ENCODE measurements at places on chromosomes 11 and 22.

- DNase-seq = no peak
Observed at GRCh38 chr22:32917577-32918354, 116.3 kb downstream of the TIMP3 start.

DNA sequence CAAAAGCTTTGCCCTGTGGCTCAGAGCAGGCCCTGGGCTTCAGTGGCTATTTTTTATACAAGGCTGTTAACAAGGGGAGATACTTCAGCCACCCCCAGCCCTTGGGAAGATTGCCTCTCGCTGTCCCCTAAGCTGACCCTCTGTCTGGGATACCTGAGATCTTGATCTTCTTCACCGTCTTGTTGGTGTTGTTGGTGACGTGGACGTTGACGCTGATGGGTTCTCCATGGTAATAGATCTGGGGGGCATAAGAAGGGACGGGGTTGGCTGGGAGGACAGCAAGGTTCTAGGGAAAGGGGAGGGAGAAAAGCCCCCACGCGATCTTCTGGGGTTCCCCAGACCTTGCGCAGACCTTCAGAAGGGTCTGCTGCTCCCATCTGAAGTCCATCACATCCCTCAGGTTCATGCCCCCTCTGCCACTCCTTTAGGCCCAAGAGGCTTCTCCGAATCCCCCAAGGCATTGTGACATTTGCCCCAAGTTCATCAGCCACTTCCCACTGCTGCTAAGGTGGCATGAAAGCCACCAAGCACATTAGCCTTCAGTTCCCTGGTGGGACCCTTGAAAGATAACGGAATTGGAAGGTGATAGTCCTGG, 36.7 kb downstream of the TPBGL start:
- DNase-seq = no peak

DNA sequence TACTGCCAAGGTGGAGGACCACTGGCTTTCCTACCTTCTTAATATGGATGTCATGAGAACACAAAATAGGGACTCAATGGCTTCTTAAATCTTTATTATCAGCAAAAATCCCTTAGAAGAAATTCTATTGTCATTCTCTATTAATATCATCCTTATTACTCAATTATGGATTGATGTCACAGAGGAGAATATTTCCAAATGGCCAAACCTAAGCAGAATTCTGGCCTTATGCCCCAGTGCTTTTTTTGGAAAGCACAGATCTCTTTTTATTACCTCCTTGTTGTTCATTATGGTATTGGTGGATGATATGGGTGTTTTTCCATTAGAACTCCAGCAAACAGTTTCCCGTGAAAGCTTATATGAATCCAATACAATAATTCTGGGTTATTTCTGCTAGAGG, 9.9 kb downstream of the CRTAM start:
- no peak for DNase-seq

GRCh38 chr11:57094181-57094935, 87.4 kb upstream of the LRRC55 start:
- no peak for DNase-seq

GRCh38 chr22:22397875-22398524, 110.5 kb downstream of the ZNF280B start:
- no peak for DNase-seq

DNA sequence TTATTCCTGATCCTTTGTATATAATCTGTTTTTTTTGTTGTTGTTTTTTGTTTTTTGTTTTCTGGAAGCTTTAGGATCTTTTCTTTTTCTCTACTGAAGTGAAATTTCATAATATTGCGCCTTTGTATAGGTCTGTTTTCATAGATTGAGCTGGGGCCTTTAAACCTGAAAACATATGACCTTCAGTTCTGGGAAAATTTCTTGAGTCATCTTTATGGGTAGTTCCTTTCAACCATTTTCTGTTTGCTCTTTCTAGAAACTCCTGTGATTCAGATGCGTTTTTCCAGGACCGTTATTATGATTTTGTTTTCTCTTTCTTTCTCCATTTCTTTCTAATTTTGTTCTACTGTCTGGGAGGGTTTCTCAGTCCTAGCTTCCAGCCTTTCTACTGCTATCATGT, 43.7 kb downstream of the BSX start:
- no peak for DNase-seq

GRCh38 chr11:2762451-2762850, 62.7 kb upstream of the KCNQ1OT1 start:
- DNase-seq = no peak

DNA sequence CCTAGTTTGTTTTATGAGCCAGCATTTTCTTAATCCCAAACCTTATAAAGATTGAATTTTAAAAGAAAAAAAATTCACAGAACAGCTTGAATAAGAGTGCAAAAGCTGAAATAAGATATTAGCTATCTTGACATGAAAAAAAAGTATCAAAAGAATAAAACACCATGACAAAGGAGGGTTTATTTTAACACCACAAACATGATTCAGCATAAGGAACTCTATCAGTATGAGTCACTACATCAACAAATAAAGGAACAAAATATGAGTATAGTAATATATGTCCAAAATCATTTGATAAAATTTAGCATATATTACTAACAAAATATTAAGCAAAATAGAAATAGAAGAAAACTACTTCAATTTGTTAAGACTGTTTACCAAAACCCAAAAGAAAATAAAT, 9.6 kb upstream of the LMO1 start:
- no peak for DNase-seq

GRCh38 chr11:75667831-75668450, 897 bp downstream of the MAP6 start:
- DNase-seq = no peak

GRCh38 chr11:111417766-111418435, 38.8 kb upstream of the POU2AF1 start:
- DNase-seq = no peak

DNA sequence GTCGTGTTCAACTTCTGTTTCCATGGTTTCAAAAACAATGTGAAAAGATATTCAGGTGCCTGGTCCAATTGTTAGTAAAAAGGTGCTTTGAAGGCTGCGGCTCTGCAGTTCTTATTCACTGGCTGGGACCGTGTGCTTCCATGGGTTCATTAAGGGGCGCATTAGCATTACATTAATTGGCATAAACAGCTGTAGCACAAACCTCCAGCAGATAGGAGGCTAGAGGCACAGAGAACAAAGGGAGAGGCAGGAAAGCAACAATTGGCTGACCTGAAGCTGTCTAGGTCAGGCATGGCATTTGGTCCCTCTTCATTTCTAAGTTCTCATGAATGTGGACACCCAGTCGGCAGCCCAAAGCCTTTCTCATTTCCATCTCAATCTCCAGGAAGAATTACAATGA, 16.6 kb downstream of the PAK1 start:
- DNase-seq = no peak

GRCh38 chr11:119940401-119940976, 197.4 kb downstream of the TRIM29 start:
- DNase-seq = no peak

Measured in activated CD4-positive, alpha-beta T cell treated with anti-CD3 and anti-CD28 coated beads, Interleukin-2, amount 50 U/mL, for 4 hours (primary cell).